ENCODE measurements at places on chromosomes 2 and 18. TPM values are rescaled to one million over a fixed set of nuclear protein-coding genes. Genes with fewer than 3 reads are reported as not detected.

Gene VWC2L
- total RNA-seq: not detected

Gene SCTR
- not detected for total RNA-seq

Gene TRIM43
- total RNA-seq: not detected

Gene TMEM198
- total RNA-seq: 1.8 TPM

Gene CCBE1
- 3.5 TPM for total RNA-seq

Gene ALPI
- total RNA-seq: not detected

Gene TUBB8B
- total RNA-seq: not detected

Gene LCT
- total RNA-seq: not detected

Gene SRD5A2
- not detected for total RNA-seq

Gene COL6A3
- 116 TPM for total RNA-seq

Gene KCTD1
- total RNA-seq: 47.3 TPM

Gene YES1
- total RNA-seq: 136 TPM

Gene OTOS
- not detected for total RNA-seq

Gene IL36B
- total RNA-seq: not detected

Gene AMER3
- total RNA-seq: not detected

Gene PTPN18
- 77.1 TPM for total RNA-seq

Gene LONRF2
- 5.1 TPM for total RNA-seq

Gene RRM2
- total RNA-seq: 2.6 TPM

Gene GPR55
- total RNA-seq: not detected

Gene INSIG2
- total RNA-seq: 30.9 TPM

Gene RUFY4
- not detected for total RNA-seq

Gene FEV
- not detected for total RNA-seq

Gene KCNS3
- total RNA-seq: 76.4 TPM

Gene DSEL
- total RNA-seq: 34.1 TPM

Gene ZNF385B
- 4.5 TPM for total RNA-seq

Gene GKN1
- not detected for total RNA-seq

Gene SERPINE2
- total RNA-seq: 11.9 TPM

Gene ARHGAP28
- total RNA-seq: 7.3 TPM

Gene RNF125
- 9.3 TPM for total RNA-seq

Gene SPP2
- total RNA-seq: not detected

Gene PSD4
- 61.2 TPM for total RNA-seq

Gene COL4A3
- 3.7 TPM for total RNA-seq

Gene CIB4
- total RNA-seq: not detected

Gene SCLY
- 11.2 TPM for total RNA-seq

Gene LRATD1
- 4.9 TPM for total RNA-seq

Gene OTOF
- 0.32 TPM for total RNA-seq

Gene OXER1
- 1.0 TPM for total RNA-seq

Gene CPLX4
- not detected for total RNA-seq

Gene RAD51AP2
- 0.16 TPM for total RNA-seq

Gene TUBA4B
- total RNA-seq: not detected

Gene CBLN2
- total RNA-seq: not detected

Gene NMUR1
- total RNA-seq: under 0.01 TPM

Gene WDR54
- 9.4 TPM for total RNA-seq

Gene LIMS4
- total RNA-seq: 0.64 TPM

Gene RAB11FIP5
- 26.5 TPM for total RNA-seq

Gene SLC23A3
- 3.4 TPM for total RNA-seq

Gene SLC39A6
- 235 TPM for total RNA-seq

Gene VWA3B
- not detected for total RNA-seq

Gene ANKRD12
- 66.9 TPM for total RNA-seq

Gene PDE11A
- total RNA-seq: 2.2 TPM

Gene CLK1
- total RNA-seq: 237 TPM

Gene UBE2E3
- 77.0 TPM for total RNA-seq

Gene TANC1
- 18.9 TPM for total RNA-seq

Gene DSC3
- not detected for total RNA-seq

Gene ACTR1B
- 59.6 TPM for total RNA-seq

Gene TAF4B
- total RNA-seq: 13.6 TPM

Gene TSPYL6
- not detected for total RNA-seq

Gene GALNT13
- 0.44 TPM for total RNA-seq
